ENCODE measurements at places on chromosomes 5 and 9.

GRCh38 chr9:119185298-119185697, 183.9 kb downstream of the BRINP1 start:
- DNase-seq: no peak

DNA sequence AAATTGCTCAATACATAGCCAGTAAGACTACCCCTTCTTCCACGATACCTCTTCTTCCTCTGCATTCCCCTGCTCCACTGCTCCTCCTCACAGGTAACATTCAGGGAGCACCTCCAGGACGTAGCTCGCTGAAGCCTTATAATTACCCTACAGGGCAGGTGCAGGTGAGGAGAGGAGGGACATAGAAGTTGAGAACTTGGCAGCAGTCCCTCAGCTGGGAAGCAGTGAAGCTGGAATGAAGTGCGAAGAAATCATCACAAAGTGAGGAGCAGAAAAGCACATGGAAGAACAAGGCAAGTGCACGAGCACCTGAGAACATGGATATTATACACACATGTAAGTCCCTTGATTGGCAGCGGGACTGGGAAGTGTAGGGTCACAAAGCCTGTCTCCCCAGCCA, 118.2 kb downstream of the HSD17B3 start:
- DNase-seq: no peak

- DNase-seq: no peak
Observed at GRCh38 chr9:1709347-1709746, 305.8 kb upstream of the SMARCA2 start.

DNA sequence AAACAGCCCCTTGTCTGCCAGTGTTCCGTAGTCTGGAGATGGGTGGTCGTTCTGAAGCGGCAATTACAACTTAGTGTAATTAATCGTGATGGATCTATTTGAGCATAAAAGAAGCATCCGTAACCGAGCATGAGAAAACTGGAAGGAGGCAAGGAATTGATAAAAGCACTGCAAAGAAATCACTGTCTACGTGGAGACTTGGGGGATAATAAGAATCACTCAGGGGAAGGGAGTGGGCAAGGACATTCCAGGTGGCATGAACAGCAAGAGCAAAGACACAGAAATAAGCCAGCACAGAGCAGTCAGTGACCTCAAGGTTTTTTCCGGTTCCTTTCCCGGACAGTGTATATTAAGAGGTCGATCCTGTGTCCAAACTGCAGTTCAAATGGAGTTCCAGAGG, 35.0 kb downstream of the TLR4 start:
- DNase-seq: no peak

- DNase-seq: peak; percentile 47
Observed at GRCh38 chr9:109652971-109653370, 127.0 kb upstream of the PALM2AKAP2 start.

DNA sequence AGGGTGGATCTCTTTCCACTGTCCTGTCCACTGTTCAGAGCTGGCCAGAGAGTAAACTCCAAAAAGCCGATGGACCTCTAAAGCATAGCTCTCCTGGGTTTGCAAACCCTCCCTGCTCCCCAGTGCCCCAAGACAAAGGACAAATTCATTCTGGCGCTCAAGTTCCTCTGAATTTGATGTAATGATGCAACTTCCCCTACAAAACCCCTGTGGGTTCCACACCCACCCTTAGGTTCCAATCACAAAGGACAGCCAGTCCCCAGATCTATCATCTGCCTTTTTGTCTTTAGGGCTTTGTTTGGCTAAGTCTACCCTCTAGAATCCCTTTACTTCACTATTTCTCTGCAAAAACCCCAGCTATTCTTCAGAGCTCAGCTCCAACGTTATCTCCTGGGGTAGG, 57.4 kb upstream of the SLC25A51 start:
- DNase-seq: no peak

DNA sequence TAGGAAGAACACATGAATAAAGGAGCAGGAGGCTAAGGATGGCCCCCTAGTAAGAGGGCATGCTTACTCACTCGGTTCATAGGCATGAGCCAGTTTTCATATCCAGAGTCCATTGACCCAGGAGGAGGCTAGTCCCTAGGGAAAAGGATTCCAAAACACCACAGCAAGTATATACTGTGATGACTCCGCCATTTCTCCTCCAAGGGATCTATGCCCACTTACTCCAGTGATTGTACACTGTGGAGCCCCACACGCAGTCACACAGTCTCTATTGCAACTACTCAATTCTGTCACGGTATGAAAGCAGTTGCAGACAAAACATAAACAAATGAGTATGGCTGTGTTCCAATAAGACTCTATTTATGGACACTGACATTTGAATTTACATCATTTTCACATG, 117.7 kb upstream of the ALDH1B1 start:
- peak; percentile 15 for DNase-seq

DNA sequence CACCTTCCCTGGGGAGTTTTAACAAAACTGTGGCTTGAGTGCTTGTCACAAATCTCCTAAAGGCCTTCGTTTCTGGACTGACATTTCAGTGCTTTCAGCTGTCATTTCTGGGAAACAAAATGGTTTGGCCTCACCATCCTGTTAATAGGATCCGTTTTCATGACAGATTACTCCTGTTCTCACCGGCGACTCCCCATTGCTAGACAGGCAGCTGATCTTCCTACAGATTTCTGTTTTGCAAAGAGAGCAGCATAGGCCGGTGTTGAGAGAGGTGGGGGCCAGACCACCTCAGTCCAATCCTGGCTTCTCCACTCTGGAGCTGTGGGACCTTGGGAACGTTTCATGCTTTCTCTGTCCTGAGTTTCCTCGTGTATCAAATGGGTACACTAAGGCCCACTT, 75.5 kb upstream of the OTULINL start:
- no peak for DNase-seq

- DNase-seq: no peak
Observed at GRCh38 chr9:126809068-126809467, 4.2 kb downstream of the ZBTB43 start.

GRCh38 chr5:6510132-6510531, 61.5 kb downstream of the UBE2QL1 start:
- peak; percentile 45 for DNase-seq

DNA sequence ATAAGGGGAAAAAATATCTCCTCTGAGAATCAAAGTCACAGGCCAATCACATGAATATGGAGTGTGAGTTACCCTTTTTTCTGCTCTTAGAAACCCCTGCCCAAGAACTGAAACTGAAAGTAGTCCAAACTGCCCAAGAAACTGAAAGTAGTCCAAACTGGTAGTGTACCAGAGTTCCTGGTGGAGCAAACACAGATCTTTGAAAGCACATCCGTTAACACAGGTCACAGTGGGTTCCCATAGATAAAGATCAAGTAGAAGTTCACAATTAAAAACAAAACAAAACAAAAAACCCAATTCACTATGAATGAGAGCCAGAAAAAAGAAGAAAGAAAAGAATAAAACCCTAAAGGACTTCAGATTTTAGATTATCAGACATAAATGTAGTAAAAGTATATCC, 332.4 kb upstream of the EFNA5 start:
- DNase-seq: peak; percentile 49
